ENCODE measurements at places on chromosomes 12 and 14. TPM values are rescaled to one million over a fixed set of nuclear protein-coding genes. Genes with fewer than 3 reads are reported as not detected.

The AQP2 gene
- total RNA-seq: not detected

The NANOG gene
- not detected for total RNA-seq

The PRH2 gene
- not detected for total RNA-seq

The MYH6 gene
- total RNA-seq: not detected

The SERPINA12 gene
- not detected for total RNA-seq
